NCI-H2171 (cell line): ENCODE measurements at places on chromosomes 7 and 10.

DNA sequence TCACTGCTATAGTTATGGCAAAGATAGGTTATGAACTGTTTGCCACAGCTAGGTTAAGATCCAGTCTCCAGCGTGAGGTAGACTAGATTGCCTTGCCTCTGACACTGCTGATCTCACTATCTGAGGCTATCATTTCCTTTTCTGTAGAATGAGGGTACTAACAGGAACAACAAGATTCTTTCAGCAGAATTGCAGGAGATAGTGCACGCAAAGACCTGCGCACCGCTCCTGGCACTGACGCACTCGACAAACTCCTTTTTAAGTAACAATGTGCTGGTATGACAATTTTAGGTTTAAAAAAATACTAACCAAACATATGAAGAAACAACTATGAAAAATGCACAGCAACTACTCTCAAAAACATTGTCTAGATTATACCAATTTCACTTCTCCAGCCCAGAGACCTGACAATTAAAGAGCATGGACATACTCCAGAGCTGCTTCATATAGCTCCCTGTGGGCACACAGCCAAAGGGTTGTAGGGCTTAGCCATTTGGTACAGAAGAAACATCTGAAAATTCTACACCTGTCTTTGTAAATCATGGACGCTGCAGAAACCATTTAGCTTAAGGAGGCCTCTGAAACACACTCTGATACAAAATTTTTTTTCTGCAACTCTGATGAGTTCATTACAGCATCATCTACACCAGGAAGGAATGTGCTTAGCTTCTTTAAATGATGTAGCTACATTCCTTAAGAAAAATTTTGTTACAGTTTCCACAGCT, 7.8 kb downstream of the ADAM12 start:
- DNase-seq, result no peak

GRCh38 chr10:118148247-118148646, 101.5 kb upstream of the RAB11FIP2 start:
- DNase-seq, result no peak

DNA sequence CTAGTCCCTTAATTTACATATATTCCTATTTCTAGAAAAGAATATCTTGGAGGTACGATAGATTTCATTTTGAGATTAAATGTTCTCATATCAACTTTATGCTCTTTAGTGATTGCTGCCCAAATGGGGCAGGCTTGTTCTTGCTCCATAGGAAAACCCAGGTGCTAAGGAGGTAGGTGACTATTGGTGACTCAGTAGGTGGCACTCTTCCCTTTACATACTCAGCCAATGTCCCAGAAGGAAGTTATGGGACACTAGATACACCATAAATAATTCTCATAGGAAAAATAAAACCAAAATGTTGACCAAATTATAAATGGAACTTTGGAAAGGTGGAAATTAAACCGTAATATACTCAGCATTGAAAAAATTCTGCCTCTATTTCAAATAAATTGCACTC, 4.0 kb downstream of the SKAP2 start:
- no peak for DNase-seq

GRCh38 chr10:103733045-103733419, 122.3 kb downstream of the SH3PXD2A start:
- no peak for DNase-seq

DNA sequence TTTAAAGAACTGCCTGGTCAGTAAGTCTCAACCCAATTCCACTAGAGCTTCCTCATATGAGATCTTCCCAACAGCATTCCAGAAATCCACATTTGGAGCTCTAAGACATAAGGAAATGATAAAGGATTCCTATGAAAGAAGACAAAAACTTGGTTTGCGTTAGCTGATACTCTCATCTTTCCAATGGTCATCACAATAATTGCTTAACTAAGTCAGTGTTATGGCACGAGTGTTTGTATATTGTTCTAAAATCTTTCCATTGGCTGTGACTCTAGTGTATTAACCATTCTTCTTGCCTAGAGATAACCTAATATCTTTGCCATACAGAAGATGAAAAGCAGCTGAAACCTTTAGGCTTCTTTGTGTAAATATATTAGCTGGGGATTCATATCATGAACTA, 289.0 kb downstream of the SNX13 start:
- no peak for DNase-seq

- no peak for DNase-seq
Measured at GRCh38 chr7:132491391-132491945, 84.8 kb downstream of the PLXNA4 start.

DNA sequence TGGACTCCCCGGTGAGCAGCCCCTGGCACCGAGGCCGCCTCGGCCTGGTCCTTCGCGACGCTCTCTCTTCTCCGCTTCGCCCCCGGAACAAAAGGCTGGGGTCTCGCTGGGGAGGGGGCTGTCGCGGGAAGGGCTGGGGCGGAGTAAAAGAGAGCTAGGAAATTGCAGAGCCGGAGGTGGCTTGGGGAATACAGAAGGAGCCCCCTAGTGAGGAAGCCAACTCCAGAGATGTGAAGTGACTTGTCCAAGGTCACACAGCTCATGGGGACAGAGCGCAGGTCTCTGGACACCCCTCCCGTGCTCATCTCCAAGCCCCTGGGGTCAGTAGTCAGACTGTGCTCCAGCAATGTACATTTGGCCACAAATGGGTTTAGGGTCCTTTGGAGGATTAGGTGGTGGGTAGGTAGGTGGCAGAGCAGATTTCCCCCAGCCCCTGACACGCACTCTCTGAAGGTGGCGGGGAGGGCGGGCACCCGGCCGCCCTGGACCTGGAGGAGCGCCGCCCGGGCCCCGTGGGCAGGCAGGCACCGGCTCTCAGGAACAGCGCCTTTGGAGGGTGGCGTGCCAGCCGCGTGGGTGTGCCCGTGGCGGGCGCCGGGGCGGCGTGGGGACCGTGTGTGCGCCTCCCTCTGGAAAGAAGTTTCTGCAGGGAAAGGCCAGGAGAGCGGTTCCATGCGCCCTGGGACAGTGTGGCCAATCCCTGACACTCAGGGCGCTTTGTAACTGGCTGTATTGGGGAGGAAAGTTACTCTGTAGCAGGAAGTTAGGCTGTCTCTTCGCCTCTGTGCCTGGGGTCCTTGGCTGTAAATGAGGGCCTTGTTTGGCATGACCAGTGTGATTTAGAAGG, 910 bp downstream of the WIPF3 start:
- DNase-seq, result no peak

DNA sequence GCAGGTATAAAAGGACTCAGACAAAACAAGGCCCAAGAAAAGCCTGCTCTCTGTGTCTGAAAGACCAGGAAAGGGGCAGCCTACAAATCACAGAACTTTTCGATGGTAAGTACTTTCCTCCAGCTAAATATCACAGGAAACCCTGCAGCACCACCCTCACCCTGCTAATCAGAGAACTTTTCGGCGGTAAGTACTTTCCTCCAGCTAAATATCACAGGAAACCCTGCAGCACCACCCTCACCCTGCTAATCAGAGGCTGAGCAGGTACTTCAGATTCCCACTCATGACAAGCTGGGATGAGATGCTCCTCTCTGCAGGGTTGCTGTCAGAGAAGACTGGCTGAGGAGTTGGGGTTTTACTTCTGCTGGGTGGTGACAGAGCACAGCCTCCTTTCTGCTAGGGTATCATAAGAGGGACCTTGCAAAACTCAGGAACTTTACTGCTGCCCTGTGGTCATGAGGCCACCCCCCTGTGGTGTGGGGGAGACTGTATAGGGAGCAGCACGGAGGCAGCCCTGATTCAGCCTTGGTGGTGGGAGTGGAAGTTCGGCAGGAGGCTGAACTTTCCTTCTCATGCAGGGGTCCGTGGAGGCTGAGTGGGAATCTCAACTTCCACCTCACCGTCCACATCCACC, 7.2 kb downstream of the WDR37 start:
- DNase-seq, result no peak

- no peak for DNase-seq
Measured at GRCh38 chr10:24494777-24495176, 228.9 kb downstream of the ARHGAP21 start.

GRCh38 chr10:28906415-28906814, 229.1 kb downstream of the BAMBI start:
- no peak for DNase-seq
